Neural progenitor cell (in vitro differentiated cells): ENCODE measurements at places on chromosomes 4 and X.

- DNase-seq, result no peak
Observed at GRCh38 chr4:126568652-126569570, 1063.8 kb upstream of the INTU start.

GRCh38 chr4:8727131-8727530 lies 134.6 kb downstream of the CPZ start:
- DNase-seq, result no peak

- DNase-seq, result no peak
Observed at GRCh38 chr4:173318648-173319211, 15.4 kb downstream of the HMGB2 start.

DNA sequence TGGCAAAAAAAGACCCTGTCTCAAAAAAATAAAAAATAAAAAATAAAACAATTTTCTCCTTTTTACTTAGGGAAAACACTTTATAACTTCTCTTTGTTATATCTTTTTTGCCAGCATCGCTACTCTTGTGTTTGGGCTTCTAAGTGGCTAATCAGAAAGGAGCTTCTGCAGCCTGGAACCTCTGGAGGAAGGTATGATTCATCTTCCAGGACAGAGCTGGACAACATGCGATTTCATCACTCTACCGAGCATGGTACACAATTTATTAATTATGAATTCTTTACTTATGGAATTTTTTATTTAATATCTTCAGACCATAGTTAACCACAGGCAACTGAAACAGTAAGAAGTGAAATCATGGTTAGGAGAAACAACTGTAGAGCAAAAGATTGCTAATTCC lies 1254.3 kb upstream of the AGA start:
- DNase-seq, result no peak

GRCh38 chrX:65643531-65644052 lies 23.9 kb upstream of the MSN start:
- no peak for DNase-seq

- DNase-seq, result peak; percentile 8
Observed at GRCh38 chr4:80361329-80361900, 25.9 kb downstream of the CFAP299 start.

DNA sequence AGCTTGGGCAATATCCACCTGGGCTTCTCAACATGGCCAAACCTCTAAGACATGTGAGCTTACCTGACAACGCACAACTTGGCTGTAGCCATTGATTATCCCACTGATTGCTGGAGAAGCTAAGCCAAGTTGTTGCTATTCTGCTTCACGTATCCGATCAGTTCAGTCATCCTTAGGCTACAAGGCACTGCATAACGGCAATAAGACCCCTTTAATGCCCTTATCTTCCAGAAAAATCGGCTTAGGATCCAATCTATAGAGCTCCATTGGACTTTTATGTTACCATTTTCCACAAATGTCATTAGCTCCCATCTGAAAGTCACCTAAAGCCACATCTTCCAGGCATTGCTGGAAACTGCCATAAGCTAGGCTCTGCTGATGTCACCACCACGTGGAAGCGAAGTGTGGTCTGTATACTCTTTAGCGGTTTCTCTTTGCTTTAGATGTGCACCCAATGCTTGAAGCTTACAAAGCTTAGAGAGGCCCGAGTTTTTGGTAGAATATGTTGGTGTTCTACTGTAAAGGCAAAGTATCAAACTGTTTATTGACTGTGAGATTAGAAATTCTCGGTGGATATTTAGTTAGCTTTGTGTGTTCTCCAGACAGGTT lies 163.1 kb downstream of the CPE start:
- no peak for DNase-seq

GRCh38 chrX:116181300-116181699 lies 10.8 kb downstream of the AGTR2 start:
- DNase-seq, result no peak

- no peak for DNase-seq
Observed at GRCh38 chrX:19775830-19776485, 111.4 kb downstream of the SH3KBP1 start.

- no peak for DNase-seq
Observed at GRCh38 chr4:121049072-121049599, 23.2 kb downstream of the NDNF start.

- DNase-seq, result no peak
Observed at GRCh38 chr4:45477311-45477733, 646.5 kb downstream of the GABRG1 start.

DNA sequence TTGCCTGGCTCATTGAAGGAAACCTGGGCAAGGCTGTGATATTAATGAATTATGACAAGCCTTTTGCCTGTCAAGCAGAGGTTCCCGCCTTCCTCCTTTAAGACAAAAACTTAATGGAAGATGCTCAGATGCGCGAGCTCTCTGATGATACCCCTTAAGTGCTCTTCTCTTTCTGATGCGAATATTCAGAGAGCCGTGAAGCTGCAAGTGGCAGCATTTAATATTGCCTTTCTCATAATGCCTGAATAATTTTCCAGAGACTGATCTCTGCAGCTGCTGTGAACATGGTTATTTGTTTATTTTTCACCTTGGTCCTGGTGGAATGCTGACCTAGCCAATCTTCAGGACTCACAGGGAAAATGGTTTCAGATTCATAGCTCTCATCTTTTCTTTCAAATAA lies 251.8 kb downstream of the TENM3 start:
- DNase-seq, result no peak

DNA sequence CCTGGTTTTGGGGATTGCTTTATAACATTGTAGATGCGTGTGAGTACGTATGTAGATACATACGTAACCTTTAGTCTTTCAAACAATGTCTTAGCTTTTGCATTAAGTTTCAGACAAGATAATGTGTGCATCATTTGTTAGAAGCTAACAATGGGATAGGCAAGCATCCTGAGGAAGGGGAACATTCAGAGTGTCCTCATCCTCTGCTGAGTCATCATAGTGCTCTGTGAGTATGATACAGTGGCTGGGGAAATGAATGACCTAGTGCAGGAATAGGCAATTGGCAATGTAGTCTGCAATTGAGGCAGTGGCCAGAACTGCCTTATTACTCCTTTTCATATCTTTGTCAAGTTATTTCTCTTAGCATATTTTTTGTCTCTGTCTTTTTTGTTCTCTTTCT lies 7.3 kb downstream of the NAP1L5 start:
- no peak for DNase-seq

- no peak for DNase-seq
Observed at GRCh38 chr4:27717431-27717755, 856.8 kb downstream of the STIM2 start.

- peak; percentile 79 for DNase-seq
Observed at GRCh38 chrX:100413229-100413628, 3.2 kb upstream of the PCDH19 start.

- DNase-seq, result no peak
Observed at GRCh38 chrX:11304829-11305228, 11.6 kb downstream of the AMELX start.

DNA sequence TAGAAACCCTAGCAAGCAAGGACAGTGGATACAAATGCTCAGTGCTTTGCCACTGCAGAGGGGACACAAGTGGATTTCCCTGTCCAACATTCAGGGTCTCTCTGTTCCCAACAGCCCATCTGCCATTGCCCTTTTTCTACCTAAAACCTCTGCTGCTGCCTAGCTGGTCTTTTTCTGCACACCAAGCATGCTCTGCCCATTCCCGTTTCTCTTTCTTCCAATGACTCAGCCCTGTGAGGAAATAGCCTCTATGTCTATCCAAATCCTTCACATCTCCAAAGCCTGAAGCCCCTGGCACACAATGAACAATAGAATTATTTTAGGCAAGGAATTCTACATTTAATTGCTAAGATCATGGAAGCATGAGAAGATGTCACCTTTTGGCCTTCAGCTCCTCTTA lies 5.7 kb upstream of the AMELX start:
- no peak for DNase-seq

- no peak for DNase-seq
Observed at GRCh38 chr4:126215759-126216158, 901.0 kb downstream of the FAT4 start.

- DNase-seq, result no peak
Observed at GRCh38 chrX:15500497-15500966, at the start of gene BMX. Gene BMX, plus strand, starts transcription at chrX:15500807. Its CDS starts 7,547 bp downstream, at chrX:15508354.

GRCh38 chrX:7704205-7704604 lies 138.8 kb upstream of the VCX start:
- no peak for DNase-seq

DNA sequence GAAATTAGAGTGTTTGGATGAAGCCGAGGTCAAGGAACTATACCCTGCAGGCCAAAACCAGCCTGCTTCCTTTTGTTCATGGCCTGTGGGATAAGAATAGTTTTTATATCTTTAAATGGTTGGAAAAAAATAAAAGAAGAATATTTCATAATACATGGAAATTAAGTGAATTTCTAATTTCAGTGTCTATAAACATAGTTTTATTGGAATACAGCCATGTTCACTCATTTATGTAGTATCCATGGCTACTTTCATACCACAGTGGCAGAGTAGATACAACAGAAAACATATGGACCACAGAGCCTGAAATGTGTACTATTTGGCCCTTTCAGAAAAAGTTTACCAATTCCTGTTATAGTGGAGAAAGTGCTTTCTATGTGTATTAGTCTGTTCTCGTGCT lies 13.6 kb downstream of the LIMCH1 start:
- no peak for DNase-seq

DNA sequence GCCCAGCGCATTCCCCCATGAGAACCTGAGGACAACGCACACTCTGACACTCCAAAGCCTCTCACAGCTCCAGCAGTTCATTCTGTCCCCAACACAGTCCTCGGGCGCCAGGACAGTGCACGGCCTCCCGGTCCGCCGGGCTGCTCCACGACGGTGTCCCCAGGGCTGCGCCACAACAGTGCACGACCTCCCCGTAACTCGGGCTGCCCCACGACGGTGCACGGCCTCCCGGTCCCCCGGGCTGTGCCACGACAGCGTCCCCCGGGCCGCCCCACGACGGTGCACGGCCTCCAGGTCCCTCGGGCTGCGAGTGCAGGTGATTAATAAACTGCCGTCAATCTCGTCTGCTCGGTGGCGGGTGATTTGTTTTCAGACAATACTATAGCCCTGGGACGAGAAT lies 585.1 kb upstream of the FRG1 start:
- DNase-seq, result no peak

- DNase-seq, result peak; percentile 30
Observed at GRCh38 chr4:139734201-139734874, 68.7 kb downstream of the MGST2 start.

- DNase-seq, result peak; percentile 43
Observed at GRCh38 chrX:129984111-129984958, 1.9 kb downstream of the BCORL1 start.

- peak; percentile 44 for DNase-seq
Observed at GRCh38 chrX:40539214-40540142, 41.3 kb upstream of the ATP6AP2 start.

DNA sequence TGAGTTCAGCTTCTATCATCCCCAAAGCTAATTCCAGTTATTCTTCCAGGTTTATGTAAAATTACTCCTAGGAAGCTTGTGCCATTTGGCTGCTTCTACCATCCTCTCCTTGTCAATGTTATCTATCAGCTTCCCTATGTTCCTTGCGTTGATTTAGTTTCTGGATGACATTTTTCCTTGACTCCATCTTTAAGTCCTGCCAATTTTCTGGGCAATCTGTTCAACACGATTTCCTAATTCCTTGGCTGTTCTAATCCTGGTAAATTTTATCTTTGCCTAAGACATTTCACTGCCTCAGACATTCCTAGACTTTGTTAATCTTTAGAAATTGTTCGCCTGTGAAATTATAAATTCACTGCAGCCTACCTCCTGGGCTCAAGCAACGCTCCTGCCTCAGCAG lies 125.1 kb downstream of the PDS5A start:
- no peak for DNase-seq

- DNase-seq, result peak; percentile 96
Observed at GRCh38 chr4:89640620-89641366, 196.2 kb downstream of the SNCA start.

GRCh38 chr4:152257601-152258066 lies 278.3 kb downstream of the FBXW7 start:
- DNase-seq, result peak; percentile 49

DNA sequence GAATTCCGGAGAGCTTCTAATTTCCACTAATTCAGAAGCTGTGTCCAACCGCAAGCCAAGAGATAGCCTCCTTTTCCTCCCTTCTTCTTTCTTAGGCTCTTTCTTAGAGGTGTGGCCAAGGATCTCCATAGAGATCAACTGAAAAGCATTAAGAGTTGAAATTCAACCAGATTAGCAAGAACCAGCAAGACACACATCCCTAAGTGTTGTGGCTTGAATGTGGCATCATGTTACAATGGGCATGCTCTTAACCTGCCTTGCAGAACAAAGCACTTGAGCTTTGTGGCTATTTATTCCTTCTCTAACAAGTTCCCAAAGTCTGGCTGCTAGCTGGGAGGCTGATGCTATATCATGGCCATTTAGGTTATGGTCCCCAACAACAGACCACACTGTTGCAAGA lies 10.4 kb downstream of the ANOS1 start:
- peak; percentile 39 for DNase-seq

- no peak for DNase-seq
Observed at GRCh38 chr4:3702561-3703221, 63.5 kb upstream of the ADRA2C start.

- no peak for DNase-seq
Observed at GRCh38 chr4:113495790-113496189, 265.7 kb downstream of the CAMK2D start.

DNA sequence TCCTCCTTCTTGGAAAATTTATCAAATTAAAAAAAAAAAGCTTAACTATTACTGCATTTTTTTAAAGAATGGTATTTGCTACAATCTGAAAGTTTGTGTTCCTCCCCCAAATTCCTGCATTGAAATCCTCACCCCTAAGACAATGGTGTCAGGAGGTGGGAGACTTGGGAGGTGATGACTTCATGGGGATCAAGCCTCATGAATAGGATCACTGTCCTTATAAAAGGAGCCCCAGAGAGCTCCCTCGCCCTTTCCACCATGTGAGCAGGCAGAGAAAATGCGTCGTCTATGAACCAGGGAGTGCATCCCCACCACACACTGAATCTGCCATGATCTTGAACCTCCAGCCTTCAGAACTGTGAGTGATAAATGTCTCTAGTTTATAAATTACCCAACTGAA lies 38.0 kb downstream of the DHRSX start:
- peak; percentile 66 for DNase-seq

- DNase-seq, result peak; percentile 46
Observed at GRCh38 chr4:173507471-173508385, 22.3 kb downstream of the HAND2 start.

DNA sequence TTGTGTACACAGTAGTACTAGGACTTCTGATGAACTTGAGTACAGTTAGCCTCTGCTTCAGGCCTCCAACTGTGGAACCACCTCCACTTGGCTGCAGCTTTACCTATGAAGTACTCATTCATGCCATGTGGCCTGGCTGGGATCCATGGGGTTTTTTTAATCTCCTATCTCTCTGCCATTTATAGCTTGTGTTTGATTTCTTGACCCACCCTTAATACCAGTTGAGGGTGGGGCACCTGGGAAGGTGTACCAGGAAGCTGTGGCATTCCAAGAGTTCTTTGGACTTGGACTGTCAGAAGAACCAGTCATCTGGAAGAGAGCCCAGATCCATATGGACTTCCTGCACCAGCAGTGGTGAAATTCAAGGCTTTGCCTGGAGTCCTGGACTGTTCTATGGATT lies 230.1 kb downstream of the SHROOM3 start:
- no peak for DNase-seq
